Astrocyte (in vitro differentiated cells and primary cell): ENCODE measurements at places on chromosomes 5 and 9. TPM values are rescaled to one million over a fixed set of nuclear protein-coding genes. Genes with fewer than 3 reads are reported as not detected.

Gene STK32A
- 0.25 and 0.34 TPM in 2 replicates for total RNA-seq

DNA sequence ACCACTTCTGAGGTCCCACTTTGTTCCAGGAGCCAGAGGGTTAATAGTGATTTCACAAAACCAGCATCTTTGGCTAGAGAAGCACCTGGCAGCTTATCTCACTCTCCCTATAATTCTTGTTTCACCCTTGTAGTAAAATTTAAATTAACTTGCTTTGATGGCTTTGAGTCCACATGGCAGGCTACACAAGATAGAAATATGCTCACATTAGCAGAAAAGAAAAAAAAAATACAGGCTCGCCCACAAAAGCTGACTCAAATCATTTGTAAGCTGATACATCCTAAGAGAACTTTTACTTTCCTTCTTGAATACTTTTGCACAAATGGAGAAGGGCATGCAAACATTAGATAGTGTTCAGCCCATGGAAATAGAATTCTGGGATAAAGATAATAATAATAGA is 36.2 kb downstream of the TNFSF15 start:
- H3K27ac ChIP-seq, result no peak overlapping the region
- H3K36me3 ChIP-seq, result no peaks in the 10 kb centered on the region
- peak; percentile 65 for DNase-seq
- H3K4me3 ChIP-seq, result no peak overlapping the region

GRCh38 chr5:1497242-1497777 is 26.4 kb downstream of the LPCAT1 start:
- no peaks in the 10 kb centered on the region for H3K4me1 ChIP-seq
- H3K27ac ChIP-seq, result no peak overlapping the region
- no peak overlapping the region for H3K4me3 ChIP-seq
- DNase-seq, result no peak

DNA sequence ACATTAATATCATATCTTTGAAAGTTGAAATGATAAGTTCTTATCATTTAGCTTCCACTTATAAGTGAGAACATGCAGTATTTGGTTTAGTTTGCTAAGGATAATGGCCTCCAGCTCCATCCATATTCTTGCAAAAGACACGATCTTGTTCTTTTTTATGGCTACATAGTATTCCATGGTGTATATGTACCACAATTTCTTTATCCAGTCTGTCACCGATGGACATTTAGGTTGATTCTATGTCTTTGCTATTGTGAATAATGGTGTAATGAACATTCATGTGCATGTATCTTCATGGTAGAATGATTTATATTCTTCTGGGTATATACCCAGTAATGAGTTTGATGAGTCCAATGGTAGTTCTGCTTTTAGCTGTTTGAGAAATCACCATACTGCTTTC is 135.0 kb upstream of the PRR16 start:
- no peaks in the 10 kb centered on the region for H3K27me3 ChIP-seq
- no peaks in the 10 kb centered on the region for H3K36me3 ChIP-seq
- H3K27ac ChIP-seq, result no peak overlapping the region
- H3K4me3 ChIP-seq, result no peak overlapping the region
- no peak for DNase-seq

GRCh38 chr5:129438322-129438721 is 21.8 kb upstream of the ADAMTS19 start:
- DNase-seq, result no peak
- H3K27me3 ChIP-seq, result no peaks in the 10 kb centered on the region
- no peak overlapping the region for H3K4me3 ChIP-seq
- H3K36me3 ChIP-seq, result no peaks in the 10 kb centered on the region

Gene SHISAL2B
- not detected in 2 replicates for total RNA-seq

GRCh38 chr5:122385286-122385685 is 73.2 kb downstream of the SNCAIP start:
- DNase-seq, result no peak
- H3K27ac ChIP-seq, result no peak overlapping the region
- H3K36me3 ChIP-seq, result no peaks in the 10 kb centered on the region
- no peaks in the 10 kb centered on the region for H3K4me1 ChIP-seq

DNA sequence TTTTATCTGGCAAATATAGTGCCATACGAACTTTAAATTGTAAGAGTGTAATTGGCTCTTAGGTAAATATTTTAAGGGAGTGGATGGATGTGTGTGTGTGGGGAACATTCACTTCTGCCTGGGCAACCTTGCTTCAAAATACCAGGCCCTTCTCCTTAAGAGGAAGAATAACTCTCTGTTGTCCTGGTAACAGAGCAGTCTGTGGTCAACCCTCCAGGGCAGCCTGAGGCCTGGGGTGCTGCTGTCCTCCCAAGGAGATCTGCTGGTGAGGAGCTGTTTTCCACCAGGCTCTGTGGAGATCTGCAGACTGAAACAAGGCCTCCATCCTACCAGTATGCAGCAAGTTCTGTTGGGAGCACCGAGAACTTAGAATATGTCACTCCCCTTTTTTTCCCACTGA is 325.2 kb downstream of the PSAT1 start:
- no peak overlapping the region for H3K4me3 ChIP-seq
- no peaks in the 10 kb centered on the region for H3K36me3 ChIP-seq
- no peak for DNase-seq
- H3K4me1 ChIP-seq, result peaks cover 11% of the 10 kb centered on the region

DNA sequence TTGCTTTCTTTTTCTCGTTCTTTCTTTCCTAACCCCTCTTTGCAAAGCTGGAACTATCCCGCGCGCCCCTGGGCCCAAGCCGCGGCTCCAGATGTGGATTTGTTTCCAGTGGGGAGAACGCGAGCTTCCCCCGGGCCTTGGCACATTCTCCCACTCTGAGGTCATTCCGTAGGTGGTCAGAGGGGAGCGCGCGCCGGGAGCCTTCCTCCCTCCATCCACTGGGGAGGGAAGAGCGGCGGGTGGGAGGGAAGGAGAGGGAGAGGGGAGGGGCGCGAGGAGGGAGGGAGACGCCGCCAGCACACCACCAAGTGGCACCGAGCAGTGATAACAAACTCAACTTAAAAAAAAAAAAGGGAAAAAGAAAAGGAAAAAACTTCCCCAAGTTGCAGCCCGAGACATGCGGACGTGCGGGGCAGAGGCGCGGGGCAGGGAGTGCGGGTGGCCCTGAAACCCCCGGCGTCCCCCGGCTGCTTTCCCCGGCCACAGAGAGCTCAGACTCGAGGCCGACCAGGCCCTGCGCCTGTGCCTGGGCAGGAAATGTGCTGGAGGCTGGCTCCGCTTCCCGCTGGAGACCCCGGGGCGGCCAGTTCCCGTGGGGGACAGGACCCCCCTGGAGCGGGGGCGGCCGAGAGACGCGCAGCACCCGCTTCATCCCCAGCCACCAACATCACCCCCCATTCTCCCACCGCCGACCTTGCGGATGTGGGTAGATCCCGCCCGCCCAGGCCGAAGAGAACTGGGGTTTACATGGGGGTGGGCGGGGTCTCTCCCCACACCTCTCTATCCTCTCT is 3.1 kb downstream of the IER5L start:
- peak; percentile 87 for DNase-seq
- H3K36me3 ChIP-seq, result no peaks in the 10 kb centered on the region
- H3K27ac ChIP-seq, result peak overlapping the region; percentile 92
- no peaks in the 10 kb centered on the region for H3K27me3 ChIP-seq

Gene QRFP
- total RNA-seq, result not detected in 2 replicates

Gene MCTP1
- total RNA-seq, result 40.6 and 45.9 TPM in 2 replicates

DNA sequence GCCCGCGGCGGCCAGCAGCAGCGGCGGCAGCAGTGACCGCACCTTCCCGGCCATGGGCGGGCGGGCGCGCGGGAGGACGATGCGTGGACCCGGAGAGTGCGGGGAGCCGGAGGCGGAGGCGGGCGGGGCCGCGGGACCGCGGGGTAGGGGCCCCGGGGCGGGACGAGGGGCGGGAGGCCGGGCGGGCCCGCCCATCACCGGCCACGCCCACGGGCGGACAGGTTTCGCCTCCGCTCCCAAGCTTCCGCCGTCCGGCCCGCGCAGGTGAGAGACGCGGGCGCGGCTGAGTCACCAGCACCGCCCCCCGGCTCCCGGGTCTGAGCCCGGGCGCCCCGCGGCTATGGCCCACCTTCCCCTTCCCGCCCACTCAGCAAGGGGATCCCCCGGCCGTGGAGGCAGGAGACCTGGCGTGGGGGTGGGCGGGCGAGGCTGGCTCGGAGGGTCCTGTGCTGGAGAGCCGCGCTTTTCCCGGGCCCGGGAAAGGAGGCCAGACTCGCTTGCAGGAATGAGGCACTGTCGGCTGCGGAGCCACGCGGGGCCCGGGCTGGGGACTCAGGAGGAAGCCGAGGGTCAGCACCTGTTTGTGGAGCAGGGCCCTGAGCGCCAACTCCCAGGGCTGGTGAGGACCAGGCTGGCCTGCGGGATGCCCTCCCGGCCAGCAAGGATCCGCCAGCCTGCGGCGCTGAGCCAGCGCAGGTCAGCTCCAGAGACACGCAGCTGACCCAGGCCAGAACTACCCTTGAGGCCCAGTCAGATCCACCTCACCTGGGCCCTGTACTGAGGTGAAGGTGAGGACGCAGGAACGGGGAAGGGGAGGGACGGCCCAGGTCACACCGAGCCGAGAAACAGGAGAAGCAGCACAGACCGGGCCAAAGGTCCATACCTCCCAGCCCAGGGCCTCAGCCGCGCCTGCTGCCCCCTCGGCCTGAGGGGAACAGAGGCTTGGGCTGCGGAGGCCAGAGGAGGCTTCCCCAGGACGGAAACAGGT is at the start of gene ENTPD2:
Gene ENTPD2, minus strand, starts transcription at position 118 of the 988 bp plus-strand sequence. Its CDS starts 64 bp downstream, at position 54.
- no peak within 1 kb of the TSS for H3K27ac ChIP-seq
- H3K27me3 ChIP-seq, result peaks cover 23% of the 10 kb centered on the region
- no peak for DNase-seq

DNA sequence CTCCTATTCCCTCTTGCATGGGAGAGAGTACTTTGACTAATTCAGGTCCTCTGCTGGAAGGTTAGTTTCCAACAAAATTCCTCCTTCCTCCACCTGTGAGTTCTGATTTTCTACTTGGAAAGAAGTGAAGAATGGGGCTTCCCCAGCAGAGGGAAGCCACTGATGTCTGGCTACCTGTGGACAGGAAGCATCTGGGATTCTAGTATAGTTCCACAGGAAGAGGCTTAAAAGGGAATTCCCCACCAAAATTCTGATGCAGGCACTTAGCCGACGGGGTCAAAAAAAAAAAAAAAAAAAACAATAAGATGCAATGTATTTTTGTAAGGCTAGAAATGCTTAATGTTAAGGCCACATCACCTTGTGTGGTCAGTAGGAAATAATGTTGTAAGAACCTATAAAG is 33.4 kb downstream of the PCDHGC5 start:
- H3K4me3 ChIP-seq, result no peak overlapping the region
- H3K4me1 ChIP-seq, result peaks cover 47% of the 10 kb centered on the region
- peaks cover 16% of the 10 kb centered on the region for H3K36me3 ChIP-seq
